ENCODE measurements at places on chromosomes 11 and 22.

DNA sequence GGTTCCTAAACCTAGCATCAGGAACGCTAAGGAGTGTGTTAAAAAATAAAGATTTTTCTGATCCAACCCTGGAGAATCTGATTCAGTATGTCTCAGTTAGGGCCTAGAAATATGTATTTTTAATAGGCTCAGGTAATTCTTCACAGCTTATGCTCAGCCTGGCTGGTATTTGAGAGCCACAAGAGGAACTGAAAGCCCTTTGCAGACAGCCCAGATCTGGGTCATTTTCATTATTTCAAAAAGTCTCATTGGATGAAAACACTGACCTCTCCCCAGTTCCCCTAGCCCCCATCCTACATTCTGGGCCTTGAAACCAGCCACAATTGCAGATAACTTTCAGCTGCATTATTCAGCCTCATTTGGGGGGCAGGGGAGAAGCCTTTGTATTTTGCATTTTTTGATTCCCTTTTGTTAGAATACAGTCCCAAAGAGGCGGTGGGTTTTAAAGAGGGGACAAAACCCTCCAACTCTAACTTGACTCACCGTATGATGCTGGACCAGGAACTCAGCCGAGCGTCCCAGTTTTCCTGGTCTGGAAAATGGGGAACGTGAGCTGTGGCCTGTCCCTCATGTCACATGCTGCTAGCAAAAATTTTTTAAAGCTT is 66.0 kb upstream of the LARGE1 start:
- DNase-seq, result no peak

DNA sequence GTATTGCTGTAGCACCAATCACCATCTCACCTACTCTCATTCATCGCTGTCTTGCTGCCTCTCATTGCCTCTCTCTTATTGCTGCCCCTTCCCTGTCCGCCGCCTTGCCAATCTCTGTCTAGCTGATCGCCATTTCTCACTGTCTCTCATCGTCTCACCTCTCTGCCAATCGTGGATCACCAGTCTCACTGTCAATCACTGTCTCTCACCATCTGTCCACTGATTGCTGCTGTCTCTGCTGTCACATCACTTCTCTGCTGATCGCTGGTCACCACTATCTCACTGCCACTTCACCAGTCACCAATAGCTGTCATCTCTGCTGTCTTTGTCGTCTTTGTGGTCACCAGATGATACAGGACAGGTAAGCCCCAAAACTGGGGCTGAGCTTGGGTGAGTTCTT is 20.6 kb upstream of the RNASEH2C start:
- no peak for DNase-seq

GRCh38 chr11:73412308-73412707 is 36.1 kb downstream of the RELT start:
- DNase-seq, result no peak

- peak; percentile 55 for DNase-seq
Observed at GRCh38 chr22:44701824-44702478, at the start of gene PRR5. Gene PRR5, plus strand, starts transcription at chr22:44702204. Its CDS starts 271 bp downstream, at chr22:44702475.

DNA sequence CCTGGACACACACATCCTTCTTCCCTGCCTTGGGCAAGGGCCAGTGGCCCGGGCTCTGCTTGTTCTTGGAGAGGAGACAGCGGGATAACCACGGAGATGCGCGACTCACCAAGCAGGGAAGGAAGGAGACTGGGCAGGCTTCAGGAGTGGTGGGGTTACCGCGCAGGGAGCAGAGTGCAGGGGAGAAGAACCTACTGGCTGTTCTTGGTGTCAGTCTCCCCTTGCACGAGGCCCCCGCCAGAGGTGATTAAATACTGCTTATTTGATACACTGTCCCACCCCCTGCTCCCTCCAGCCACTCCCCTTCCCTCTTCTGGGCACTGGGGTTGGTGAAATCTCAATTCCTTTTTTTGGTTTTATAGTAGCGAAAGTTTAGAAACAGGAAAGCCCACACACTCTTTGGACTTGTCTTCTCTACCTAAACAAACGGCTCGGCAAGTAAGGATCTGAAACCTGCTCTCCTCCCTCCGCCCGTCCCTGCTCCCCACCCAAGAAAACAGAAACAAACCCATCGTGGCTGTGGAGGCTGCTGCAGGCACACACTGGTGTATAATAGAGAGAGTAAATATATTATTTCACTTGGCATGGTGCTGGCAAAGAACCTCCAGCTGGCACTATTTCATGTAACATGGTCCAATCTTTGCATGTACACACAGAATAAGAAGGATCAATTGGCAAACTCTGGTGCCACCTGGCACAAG is 10.8 kb downstream of the LARGE2 start:
- no peak for DNase-seq

GRCh38 chr11:34656062-34656720 is 35.3 kb downstream of the EHF start:
- DNase-seq, result no peak

DNA sequence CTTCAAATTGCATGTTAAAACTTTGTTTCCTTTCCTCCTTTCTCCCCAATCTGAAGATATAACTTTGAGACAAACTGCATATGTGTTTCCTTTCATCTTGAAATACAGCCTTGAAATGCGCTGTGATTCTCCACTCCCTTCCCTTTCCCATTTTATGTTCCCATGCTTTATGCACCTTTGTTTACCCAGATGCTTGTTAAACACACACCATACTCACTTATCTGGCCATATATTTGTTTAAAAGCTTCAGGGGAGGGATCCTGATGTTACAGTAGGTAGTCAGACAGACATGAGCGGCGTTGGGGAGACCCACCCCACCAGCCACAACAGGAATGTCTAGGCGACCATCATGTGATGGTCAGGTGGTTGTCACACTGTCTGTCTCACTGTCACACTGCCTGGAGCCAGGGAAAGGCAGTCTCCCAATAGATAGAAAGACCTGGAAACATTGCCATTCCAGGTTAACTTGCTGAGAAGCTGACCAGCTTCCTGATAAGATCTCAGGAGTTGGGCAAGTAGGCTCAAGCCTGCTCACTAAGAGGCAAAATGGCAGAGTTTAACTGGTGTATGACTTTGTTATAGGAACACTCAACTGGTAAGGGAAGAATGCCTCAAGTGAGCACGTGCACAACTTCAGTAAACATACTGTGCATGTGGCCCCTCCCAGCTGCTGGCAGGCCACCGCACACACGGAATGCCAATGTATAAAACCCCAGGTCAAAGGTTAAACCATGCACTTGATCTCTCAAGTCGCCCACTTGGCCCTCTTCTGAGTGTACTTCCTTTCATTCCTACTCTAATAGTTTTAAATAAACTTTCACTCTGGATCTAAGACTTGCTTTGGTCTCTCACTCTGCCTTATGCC is 23.5 kb upstream of the MSANTD2 start:
- no peak for DNase-seq

- DNase-seq, result no peak
Observed at GRCh38 chr11:127137771-127138280, 137.3 kb upstream of the KIRREL3 start.

GRCh38 chr22:25027959-25028840 is 75.7 kb downstream of the KIAA1671 start:
- no peak for DNase-seq
